ENCODE measurements at places on chromosomes 2 and 18.

- DNase-seq = no peak
These were observed 365.5 kb downstream of the FIGN start for GRCh38 chr2:163370169-163370886.

- no peak for DNase-seq
These were observed 188.7 kb upstream of the COL3A1 start for GRCh38 chr2:188785490-188785889.

- DNase-seq = no peak
These were observed 26.4 kb upstream of the PAX8 start for GRCh38 chr2:113305146-113305545.

- peak; percentile 45 for DNase-seq
These were observed 91.5 kb upstream of the LPIN2 start for GRCh38 chr18:3104190-3105054.

DNA sequence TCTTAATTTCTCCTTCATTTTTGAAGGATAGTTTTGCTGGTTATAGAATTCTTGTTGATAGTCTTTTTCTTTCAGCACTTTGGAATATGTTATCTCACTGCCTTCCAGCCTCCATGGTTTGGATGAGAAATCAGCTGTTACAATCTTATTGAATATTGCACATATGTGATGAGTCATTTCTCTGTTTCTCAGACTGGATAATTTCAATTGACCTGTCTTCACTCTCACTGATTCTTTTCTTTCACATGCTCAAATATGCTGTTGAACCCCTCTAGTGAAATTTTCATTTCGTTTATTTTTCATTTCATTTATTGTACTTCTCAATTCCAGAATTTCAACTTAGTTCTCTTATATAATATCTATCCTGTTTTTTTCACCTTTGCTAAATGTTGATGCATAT lies 22.2 kb downstream of the PDK1 start:
- no peak for DNase-seq

DNA sequence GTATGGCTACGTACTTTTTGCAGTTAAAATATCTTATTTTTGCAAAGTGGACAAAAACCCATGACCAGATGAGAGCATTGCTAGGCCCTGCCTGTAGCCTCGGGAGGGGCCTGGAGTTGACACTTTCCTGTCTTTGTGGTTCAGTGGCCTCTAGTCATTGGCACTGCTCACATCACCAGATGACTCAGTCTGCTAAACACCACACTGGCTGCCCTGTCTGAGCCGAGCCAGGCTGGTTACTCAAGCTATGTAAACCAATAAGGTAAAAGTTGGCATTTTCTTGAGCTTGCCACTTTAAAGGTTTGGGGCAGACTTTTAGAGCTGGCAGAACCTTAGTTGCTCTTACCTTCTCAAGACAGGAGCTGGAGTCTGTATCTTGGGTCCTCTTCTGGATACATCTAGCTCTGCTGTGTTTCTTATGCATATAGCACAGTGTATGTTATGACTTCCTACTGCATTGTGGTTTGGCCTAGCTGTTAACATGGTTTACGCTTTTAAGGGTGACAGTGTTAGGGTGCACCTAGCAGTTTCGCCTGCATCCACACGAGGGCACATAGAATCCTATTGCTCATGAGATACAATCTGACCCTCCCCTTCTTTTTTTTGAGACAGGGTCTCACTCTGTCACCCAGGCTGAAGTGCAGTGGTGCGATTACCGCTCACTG lies 76.4 kb downstream of the AP1S3 start:
- DNase-seq = peak; percentile 14

- DNase-seq = no peak
These were observed 94.6 kb downstream of the PTH2R start for GRCh38 chr2:208501206-208501605.

DNA sequence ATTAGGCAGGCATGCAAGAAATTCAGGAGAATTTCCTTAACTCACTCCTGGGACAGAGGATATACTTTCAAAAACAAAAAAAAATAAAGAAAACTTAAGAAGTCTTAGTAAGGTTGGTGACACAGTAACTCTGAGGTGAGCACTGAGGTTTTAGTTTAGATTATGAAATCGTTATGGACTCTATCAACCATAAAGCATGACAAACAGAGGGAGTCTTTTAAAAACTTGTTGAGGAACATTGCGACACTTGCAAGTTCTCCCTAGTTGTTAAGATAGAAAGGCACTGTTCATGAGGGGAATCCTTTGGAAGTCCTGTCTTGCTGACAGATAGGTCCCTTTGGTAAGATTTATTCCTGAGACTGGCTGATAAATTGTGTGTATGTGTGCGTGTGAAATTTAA lies 194.3 kb upstream of the ERBB4 start:
- DNase-seq = no peak

GRCh38 chr2:23734416-23734815 lies 192.5 kb downstream of the ATAD2B start:
- DNase-seq = no peak

GRCh38 chr18:76756531-76757253 lies 65.7 kb upstream of the ZNF236 start:
- DNase-seq = no peak

- DNase-seq = no peak
These were observed 109.3 kb downstream of the ANTXR1 start for GRCh38 chr2:69122271-69122670.

- DNase-seq = no peak
These were observed 17.1 kb downstream of the EDAR start for GRCh38 chr2:108971661-108972566.

GRCh38 chr2:239537633-239538356 lies 137.0 kb upstream of the HDAC4 start:
- no peak for DNase-seq

DNA sequence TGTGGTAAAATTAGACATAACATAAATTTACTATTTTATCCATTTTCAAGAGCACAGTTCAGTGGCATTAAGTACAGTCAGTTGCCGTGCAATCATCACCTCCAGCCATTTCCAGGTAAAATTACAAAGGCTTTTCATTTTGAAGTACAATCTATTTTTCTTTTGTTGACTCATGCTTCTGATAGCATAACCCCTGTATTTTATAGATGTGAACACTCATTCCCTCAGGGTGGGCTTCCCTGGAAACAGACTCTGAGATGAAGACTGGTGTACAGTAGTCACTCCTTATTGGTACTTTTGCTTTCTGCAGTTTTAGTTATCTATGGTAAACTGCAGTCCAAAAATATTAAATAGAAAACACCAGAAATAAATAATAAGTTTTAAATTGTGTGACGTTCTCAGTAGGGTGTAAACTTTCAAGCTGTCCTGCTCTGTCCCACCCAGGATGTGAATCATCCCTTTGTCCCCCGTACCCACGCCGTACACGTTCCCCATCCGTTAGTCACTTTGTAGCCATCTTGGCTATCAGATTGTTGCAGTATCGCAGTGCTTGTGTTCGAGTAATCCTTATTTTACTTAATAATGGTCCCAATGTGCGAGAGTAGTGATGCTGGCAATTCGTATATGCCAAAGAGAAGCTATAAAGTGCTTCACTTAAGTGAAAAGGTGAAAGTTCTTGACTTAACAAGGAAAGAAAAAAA lies 41.1 kb upstream of the NAB1 start:
- DNase-seq = no peak

- DNase-seq = no peak
These were observed 48.1 kb downstream of the WDR33 start for GRCh38 chr2:127762846-127763245.

DNA sequence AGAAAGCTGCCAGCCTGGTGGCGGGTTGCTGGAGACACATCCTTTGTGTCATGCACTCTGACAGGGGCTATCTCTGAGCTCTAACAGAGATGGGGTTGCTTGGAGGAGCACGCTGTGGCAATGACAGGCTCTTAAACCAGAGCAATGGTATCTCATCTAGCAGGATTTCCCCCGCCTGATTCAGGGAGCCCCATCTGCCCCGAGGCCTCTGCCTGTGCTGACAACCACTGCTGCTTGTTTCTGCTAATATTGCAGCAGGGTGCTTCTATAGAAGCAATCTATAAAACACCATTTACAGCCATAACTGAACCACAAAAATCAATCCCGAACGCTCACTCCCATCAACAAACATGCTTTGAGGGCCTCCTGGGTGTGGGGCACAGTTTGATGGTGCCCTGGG lies 12.8 kb upstream of the DNPEP start:
- no peak for DNase-seq

DNA sequence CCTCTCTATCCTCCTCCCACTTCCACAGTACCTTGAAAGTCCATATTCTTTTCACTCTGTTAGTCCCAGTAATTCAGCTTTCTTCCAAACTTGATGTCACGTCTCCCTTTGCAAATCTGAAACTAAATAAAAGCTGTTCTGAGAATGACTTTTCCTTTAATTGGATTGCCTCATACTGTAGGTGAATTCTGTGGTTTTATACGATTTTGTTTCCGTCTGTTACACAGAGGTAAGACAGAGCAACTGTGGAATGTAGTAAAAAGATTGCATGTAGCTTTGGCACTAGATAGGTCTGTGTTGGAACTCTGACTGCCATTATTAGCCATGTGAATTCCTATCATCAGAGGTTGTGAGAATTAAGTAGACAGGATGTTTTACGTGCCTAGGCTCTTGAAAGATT lies 25.9 kb downstream of the MALT1 start:
- no peak for DNase-seq
